Chondrocyte (in vitro differentiated cells): ENCODE measurements at places on chromosomes 16 and 17.

GRCh38 chr16:65644821-65645220 is 523.0 kb upstream of the CDH11 start:
- H3K27me3 ChIP-seq = no peaks in the 10 kb centered on the region
- no peak for DNase-seq
- no peak overlapping the region for H3K4me3 ChIP-seq

DNA sequence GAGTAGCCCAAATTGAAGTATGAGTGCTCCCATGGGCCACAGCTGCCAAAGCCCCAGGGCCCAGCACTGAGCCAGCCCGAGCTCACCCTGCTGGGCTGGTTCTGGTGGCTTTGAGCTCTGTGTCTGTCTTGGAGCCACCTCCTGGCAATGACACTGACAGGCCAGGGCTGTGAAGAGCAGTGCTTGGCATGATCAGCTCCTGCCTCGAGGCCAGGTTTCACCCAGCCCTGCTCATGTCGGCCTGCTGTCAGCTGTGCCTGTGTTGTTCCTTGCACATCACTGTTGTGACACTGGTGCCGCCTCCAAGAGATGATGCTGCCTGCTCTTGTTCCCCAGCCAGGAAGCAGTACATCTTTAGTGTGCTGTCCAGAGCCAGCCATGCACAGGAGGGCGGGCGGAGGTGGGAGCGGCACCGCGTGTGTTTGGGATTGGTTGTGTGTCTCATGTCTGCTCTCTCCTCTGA is 26.0 kb downstream of the PLD6 start:
- H3K27ac ChIP-seq = peak overlapping the region; percentile 38
- no peak for DNase-seq
- peaks cover 49% of the 10 kb centered on the region for H3K36me3 ChIP-seq

GRCh38 chr16:14193316-14193871 is 122.3 kb downstream of the MRTFB start:
- peaks cover 3% of the 10 kb centered on the region for H3K36me3 ChIP-seq
- H3K4me1 ChIP-seq = peaks cover 34% of the 10 kb centered on the region
- H3K27me3 ChIP-seq = no peaks in the 10 kb centered on the region
- H3K27ac ChIP-seq = no peak overlapping the region
- no peak overlapping the region for H3K4me3 ChIP-seq

DNA sequence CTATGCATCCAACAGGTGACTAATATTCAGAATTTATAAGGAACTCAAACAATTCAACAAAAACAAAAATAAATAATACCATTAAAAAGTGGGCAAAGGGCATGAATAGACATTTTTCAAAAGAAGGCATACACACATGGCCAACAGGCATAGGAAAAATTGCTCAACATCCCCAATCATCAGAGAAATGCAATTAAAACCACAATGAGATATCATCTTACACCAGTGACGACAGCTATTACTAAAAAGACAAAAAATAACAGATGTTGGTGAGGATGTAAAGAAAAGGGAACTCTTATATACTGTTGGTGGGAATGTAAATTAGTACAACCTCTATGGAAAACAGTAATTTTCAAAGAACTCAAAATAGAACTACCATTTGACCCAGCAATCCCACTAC is 250.4 kb upstream of the N4BP1 start:
- no peak overlapping the region for H3K4me3 ChIP-seq
- H3K36me3 ChIP-seq = no peaks in the 10 kb centered on the region

DNA sequence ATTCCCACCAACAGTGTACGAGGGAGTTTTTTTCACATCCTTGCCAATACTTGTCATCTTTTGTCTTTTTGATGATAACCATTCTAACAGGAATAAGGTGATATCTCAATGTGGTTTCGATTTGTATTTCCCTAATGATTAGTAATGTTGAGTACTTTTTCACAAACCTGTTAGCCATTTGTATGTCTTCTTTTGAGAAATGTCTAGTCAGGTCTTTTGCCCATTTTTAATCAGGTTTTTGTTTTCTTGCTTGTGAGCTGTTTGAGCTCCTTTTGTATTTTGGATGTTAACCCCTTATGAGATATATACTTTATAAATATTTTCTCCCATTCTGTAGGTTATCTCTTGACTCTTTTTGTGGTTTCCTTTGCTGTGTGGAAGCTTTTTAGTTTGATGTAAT is 1.9 kb upstream of the KRTAP4-5 start:
- no peaks in the 10 kb centered on the region for H3K36me3 ChIP-seq
- H3K4me3 ChIP-seq = no peak overlapping the region

DNA sequence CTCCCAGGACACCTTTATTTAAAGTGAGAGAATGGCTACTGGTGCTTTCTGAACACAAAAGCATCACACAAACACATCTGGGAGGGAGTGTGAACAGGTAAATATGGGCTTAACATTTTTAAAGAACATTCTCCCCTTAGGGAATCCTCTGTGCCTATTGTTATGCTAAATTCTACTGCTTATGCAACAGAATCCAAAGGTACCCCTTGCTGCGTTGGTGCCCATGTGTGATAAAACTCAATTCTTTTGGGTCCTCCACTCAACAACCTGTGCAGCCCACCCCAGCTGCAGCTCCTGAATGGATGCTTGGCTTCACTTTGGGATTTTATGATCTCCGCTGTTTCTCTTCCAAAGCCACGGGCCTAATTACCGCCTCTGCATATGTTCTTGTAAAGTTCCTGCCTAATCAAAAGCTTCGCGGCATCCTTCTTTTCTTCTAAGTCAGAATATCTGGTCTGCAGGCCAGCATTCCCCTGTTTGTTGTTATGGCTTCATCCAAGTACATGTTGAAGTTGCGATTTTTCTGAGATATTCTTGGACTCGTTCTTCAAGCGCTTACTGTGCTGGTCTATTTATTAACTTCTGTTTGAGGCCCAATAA is 23.9 kb downstream of the RHBDL3 start:
- no peaks in the 10 kb centered on the region for H3K36me3 ChIP-seq
- H3K27me3 ChIP-seq = peaks cover 2% of the 10 kb centered on the region
- H3K4me1 ChIP-seq = no peaks in the 10 kb centered on the region

- peaks cover 18% of the 10 kb centered on the region for H3K36me3 ChIP-seq
- no peak overlapping the region for H3K4me3 ChIP-seq
- no peaks in the 10 kb centered on the region for H3K4me1 ChIP-seq
- DNase-seq = no peak
Observed at GRCh38 chr17:31378638-31379037, 12.8 kb upstream of the RAB11FIP4 start.

DNA sequence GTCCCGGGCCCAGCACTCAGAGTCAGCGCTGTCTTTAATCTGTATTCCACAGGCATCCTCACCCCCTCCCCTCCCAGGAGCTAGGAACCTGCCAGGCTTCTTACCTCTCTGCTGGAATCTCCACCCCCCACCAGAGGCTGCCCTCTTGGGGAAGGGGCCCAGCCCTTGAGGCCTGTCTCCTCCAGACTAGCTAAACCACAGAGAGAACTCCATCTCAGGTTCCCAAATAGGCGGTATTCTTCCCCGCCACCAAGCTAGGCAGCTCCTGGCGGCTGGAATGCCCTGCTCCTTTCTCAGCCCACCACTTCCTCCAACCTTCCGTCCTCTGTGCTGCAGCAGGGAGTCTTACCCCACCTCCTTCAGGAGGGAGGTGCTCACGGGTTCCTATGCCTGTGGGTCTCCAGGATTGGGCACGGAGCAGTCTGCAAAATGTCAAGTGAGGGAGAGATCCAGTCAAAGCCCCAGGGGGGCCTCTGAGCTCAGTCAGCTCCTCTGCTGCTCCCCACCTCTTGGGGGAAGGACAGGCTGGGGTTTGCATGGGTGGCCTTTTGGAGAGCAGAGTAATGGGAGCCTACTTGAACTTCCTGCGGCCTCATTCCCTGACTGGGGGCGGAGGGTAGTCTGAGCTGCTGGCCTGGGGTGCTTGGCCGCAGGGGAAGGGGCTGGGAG is 55.7 kb downstream of the SREBF1 start:
- H3K36me3 ChIP-seq = no peaks in the 10 kb centered on the region
- no peak for DNase-seq
- peaks cover 44% of the 10 kb centered on the region for H3K4me1 ChIP-seq
- H3K27me3 ChIP-seq = no peaks in the 10 kb centered on the region
- peak overlapping the region; percentile 52 for H3K4me3 ChIP-seq
- H3K27ac ChIP-seq = peak overlapping the region; percentile 82

DNA sequence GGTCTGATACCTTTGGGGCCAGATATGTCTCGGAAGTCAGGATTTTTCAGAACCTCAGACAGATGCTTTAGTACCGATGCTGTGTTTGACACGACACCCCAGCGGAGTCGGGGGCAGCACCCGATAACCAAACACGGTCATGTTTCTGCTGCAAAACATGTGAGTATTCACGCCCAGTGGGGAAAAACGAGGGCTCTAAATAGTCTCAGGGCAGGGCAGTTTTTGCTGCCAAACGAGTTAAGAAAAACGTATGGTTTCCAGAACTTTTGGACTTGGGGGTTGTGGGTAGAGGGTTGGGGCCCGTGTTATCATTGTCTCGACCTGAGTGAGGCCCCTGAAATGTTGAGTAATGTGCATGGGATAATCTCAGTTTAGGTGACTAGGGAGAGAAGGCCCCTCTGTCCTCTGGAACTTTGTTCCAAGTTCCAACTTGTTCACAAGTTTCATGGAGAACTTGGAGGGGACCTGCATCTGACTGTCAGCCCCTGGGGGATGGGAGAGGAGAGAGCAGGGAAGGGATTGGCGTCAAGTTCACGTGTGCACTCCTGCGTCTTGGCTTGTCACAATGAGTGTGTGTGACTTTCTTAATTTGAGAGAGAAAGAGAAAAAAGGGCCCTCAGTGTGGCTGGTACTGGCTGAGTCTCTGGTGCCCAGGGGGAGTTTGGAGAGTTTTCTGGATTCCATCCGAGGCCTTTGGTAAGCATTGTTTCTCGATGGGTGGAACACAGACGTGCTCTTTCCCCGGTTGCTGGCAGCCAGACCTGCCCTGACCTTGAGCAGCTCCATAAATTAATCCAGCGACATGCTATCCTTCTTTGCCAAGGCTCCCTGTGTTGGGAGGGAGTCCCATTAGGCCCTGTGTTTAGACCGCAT is 83.9 kb upstream of the CIBAR2 start:
- DNase-seq = no peak
- peaks cover 3% of the 10 kb centered on the region for H3K27me3 ChIP-seq
- peaks cover 32% of the 10 kb centered on the region for H3K4me1 ChIP-seq
- no peak overlapping the region for H3K27ac ChIP-seq
- no peaks in the 10 kb centered on the region for H3K36me3 ChIP-seq
